ENCODE measurements at places on chromosomes 2 and 18.

DNA sequence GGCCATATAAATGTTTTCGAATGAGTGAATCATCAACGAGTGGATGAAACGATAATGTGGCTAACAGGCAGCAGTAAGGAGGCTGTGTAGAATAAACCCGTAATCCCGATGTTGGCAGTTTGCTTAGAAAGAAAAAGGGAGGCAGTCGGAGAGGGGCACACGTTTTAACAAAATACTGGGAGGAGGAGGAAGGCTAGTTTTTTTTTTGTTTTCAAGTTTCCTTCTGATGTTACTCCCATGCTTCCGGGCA lies 476 bp upstream of the MSH2 start:
- no peak for DNase-seq

DNA sequence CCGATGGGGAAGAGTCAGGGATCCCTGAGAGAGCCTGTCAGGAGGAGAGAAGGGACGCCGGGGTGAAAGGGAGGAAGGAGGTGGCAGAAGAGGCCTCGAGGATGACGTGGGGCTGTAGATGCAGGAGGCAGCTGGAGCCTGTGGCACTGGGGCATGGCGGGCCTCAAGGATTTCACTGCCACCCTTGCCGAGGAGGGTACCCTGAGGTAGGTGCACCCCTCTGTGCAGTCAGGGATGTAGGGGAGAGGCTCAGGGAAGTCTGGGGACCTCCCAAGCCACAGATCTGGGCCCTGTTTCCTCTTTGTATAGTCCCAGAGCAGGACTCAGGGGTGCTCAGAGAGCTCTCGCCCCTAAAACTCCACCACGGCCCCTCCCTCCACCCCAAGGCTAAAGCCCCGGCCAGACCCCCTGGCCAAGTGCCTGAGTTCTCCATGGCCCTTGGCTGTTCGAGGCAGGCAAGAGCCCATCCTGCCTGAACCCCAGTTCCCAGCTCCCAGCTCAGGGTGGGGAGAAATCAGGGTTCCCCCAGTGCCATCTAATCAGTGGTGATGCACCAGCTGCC lies 39.0 kb upstream of the HDAC4 start:
- no peak for DNase-seq

DNA sequence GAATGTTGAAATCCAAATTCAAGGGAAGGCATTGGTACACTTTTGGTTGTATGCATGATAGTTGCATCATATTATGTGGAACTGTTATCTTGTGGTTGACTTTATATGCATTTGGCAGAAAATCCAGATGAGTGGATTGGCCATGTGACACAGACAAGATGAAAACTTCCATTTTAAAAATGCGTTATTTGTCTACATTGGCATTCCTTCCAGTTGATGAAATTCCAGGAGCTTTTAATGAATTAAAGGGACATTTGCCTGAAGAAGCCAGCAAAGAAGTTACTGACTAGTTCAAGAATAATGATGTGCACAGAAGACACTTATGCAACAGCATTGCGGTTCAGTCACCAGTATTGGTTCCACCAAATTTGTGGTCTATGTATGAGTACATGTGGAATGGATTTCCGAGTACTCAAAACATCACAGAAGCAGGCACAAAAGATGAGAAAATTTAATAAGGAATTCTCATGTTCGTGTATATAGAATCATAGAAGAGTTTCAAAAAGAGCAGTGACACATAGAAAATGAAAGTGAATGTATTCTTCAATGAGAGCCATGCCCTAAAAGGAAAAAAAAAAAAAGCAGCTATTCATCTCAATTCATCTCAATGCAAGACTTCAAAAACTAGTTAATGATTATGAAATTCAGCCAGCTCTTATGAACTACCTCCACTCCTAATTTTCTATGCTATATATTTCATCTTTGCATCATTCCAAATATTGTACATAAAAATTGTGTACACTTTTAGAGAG lies 232.1 kb downstream of the RBM43 start:
- DNase-seq = no peak

DNA sequence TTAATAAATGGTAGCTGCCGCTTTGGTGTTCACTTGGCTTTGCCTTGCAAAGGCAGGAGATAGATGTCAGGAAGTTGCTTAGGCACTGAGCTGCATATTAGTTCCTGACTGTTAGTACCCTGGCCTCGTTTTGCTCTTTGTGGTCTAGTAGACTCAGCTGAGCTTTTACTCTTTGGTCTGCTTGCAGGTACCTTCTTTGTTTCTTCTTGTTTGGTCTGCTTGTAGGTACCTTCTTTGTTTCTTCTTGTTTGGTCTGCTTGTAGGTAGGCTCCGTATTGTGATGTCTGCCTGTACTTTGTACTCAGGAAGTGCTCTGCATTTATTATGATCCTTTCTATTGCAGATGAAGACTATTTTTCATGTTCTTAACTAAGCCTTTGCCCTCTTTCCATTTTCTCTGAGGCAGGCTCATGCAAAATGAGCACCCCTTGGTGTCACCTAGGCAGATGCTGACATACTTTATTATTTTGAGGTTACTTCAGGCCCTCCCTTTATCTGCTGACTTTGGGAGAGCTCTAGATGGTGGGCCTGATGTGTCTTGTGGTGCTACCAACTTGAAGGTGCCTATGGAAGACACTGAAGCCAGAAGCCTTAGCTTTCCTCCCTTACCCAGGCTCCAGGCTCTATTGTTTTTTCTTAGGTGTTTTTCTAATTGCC lies 6.0 kb downstream of the RPIA start:
- DNase-seq = no peak

DNA sequence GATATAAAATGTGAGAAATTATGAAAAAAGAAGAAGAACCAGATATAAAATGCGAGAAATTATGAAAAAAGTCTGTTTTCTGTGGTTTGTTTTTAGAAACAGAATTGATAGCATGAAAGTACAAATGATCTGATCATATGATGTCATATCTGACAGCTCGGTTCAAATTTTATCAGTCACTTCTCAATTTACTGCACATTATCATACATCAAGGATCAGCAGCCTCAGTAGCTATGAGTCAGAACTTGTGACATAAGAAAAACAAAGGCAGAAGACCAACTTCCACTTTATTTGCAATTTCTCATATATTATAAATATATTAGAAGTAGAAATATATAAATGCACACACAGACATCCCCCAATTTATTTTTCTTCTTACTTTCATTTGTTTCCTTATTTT lies 634.0 kb downstream of the LRP1B start:
- no peak for DNase-seq

- no peak for DNase-seq
These were observed 82.2 kb downstream of the FAM124B start for GRCh38 chr2:224319750-224320149.

GRCh38 chr2:182616471-182617393 lies 99.3 kb upstream of the DNAJC10 start:
- no peak for DNase-seq

DNA sequence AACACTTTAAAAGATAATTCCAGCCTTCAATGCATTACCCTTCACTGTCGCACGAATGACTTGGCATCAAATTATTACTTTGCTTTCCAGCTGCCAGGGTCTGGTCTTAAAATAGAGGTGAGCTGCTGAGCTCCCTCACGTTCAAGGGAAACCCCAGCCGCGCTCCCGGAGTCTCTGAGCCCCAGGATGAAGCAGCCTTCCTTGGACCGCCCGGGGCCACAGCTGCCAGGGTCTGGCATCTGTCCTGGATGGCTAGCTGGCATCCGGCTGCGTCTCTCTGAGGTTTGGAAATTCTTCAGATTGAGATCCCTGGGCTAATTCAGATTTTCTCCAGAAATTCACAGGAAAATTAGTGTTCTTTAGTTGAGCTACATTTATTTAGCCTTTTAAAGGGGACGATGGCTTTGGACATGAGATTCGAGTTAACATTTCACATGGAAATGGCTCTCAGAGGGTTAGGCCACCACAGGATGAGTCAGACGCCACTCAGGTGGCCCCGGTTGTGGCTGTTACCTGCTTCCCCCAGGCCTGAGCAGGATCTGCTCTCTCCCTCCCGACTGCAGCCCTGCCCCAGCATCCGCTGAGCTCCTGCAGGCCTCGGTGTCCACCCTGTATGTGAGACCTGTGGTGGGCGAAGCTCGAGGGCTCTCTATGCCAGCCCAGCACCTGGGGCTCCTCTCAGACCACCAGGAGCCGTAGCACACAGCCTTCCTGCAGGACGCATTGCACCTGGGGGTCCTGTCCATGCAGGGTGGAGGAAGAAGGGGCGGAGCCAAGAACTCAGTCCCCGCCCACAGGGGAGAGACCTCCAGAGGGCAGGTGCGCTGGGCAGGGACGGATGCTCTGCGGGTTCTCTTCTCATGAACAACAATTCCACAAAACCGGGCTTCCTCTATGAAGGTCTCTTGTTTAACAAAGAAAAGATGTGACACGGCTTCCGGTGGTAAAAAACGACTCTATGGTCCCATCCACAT lies 255.5 kb downstream of the TWIST2 start:
- no peak for DNase-seq

DNA sequence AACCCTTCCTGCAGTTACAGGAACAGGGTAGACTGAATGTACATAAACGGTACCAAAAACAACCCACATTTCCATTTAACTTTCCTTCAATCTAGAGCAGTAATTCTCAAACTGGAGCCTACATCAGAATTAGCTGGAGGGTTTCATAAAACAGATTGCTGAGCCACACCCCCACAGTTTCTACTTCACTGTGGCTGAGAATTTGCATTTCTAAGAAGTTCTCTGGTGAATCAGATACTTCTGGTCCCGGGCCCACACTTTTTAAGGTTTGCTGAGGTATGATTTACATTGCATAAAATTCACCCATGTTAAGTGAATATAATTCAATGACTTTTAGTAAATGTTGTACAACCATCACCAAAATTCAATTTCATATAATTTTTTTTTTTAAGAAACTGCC lies 113.7 kb downstream of the SRBD1 start:
- no peak for DNase-seq

- no peak for DNase-seq
These were observed 184.6 kb upstream of the ERBB4 start for GRCh38 chr2:212723226-212723625.

DNA sequence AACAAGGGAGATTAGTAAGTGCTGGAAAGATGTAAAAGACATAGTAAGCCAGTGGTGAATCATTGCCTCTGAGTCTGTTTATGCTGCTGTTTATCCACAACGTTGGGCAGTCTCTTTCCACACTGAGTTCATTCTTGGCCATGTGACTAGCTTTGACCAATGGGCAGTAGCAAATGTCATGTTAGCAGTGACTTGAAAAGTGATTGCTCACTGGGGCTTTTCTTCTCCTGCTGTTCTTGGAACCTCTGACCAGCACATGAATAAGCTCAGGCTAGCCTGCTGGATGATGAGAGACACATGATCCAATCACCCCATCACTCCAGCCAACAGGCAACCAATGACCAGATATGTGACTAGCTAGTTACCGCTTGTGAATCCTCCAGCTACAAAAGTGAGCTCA lies 360.4 kb downstream of the SLC4A3 start:
- DNase-seq = no peak

DNA sequence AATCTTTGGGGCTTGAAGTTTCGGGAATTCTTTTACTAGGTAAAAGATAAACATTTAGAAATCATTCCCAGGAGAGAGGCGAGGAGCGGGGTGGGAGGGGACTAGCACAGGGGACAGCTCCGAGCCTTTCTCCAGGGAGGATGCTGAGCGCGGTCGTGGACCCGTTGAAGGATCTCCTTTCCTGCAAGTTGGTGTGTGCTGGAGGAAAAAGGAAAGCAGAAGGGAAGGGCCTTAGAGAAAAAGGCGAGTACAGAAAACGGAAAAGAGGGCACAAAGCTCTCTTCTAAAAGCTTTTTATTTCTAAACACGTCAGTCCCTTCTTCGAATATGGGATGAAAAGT lies 640 bp downstream of the SLC39A6 start:
- DNase-seq = peak; percentile 0

GRCh38 chr2:36769106-36769505 lies 72.6 kb downstream of the VIT start:
- no peak for DNase-seq

DNA sequence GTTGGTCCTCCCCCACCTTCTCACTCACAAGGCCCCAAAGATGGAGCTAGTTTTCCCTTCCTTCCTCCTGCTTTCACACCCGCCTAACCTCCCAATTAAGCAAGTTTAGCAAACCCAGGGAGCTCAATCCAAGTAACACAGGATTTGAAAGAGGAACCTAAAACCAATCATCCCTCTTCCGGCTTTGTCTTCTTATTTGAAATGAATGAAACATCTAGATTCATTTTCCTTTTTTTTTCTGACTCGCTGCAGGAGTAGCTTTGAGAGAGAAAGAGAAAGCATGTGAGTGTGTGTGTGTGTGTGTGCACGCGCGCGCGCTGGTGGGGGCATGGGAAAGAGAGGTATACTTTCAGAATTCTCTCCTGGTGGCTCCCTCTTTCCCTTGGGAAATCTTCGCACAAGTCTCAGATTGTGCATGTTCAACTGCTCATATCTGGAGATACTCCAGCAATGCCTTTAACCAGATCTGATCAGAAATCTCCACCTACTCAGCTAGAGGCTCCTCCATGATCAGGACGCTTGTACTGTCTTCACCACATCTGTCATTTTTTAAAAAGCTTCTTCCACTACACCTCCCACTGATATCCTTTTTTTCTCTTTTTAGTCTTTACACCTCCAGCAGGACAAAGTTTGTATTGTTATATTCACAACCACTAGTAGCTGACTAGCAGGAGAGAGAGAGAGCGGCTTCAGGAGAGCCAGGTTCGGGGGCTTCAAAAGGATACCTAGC lies 1.7 kb downstream of the SLC8A1 start:
- peak; percentile 29 for DNase-seq

- no peak for DNase-seq
These were observed 61.7 kb downstream of the INPP5D start for GRCh38 chr2:233121856-233122255.

DNA sequence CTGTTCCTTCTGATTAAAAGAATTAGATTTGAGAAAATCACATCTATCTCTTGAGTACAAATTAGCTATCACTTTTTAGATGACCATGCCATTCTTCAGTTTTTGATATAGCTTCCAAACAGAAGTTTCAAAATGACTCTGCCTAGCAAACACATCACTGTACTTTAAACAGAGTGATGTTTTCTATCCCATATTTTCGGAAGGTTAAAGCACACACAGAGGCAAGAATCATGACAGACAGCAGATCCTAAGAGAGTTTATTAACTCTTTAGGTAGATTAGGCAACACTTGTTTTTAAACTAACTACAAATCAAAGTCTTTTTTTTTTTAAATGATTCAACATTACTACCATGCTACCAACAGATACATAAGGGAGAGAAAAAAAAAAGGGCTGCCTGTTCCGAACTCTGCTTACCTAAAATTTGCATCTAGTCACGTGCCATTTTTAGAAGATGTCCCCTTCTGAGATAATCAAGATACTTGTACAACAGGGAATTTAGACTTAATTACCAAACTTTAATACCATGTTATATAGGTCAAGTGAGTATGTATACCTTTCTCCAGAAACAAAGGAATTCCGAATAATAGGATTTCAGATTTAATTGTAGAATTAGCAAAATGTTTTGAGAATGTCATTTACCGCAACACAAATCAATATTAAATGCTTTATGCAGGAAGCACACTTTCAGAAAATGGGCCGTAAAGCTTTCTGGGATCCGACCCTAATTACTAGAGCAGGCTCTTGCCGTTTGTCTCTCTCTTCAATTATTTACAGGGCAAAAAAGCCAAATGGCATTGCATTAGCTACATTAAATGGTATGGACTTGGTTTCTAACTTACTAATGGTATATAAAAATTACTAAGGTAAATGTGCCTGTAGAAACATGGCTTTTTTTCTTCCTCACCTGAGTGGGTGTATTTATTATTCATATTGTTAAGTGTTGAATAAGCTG lies 2.6 kb downstream of the RBMS1 start:
- DNase-seq = no peak

GRCh38 chr2:17754773-17755425 lies 961 bp downstream of the GEN1 start:
- no peak for DNase-seq

GRCh38 chr2:61763605-61764034 lies 90.2 kb downstream of the FAM161A start:
- no peak for DNase-seq

Data from left renal pelvis (tissue), 4 donors.